ENCODE measurements at places on chromosomes 7 and 10.
A peak's percentile ranks its signal among the peaks of the same experiment; 100 is the strongest.

DNA sequence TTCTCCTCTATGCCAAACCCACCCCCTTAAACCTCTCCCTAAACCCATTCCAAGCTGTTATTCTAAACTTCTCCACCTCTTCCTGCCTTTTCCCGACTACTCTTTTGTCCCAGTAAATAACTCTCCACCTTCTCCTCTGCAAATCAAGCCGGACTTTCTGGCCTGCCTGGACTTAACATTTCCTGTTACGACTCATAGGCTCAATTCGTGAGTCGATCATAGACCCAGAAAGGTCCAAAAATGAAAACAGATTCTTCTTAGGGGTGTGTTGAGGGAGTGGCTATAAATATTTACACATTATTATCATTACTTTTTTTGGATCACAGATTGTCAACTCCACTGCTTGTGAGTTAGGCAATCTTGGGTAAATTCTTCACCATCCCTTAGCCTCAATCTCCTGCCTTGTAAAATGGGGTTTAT lies 59.0 kb upstream of the HABP2 start:
- no peak for DNase-seq

GRCh38 chr7:44638611-44639557 lies 32.5 kb downstream of the OGDH start:
- DNase-seq, result no peak

DNA sequence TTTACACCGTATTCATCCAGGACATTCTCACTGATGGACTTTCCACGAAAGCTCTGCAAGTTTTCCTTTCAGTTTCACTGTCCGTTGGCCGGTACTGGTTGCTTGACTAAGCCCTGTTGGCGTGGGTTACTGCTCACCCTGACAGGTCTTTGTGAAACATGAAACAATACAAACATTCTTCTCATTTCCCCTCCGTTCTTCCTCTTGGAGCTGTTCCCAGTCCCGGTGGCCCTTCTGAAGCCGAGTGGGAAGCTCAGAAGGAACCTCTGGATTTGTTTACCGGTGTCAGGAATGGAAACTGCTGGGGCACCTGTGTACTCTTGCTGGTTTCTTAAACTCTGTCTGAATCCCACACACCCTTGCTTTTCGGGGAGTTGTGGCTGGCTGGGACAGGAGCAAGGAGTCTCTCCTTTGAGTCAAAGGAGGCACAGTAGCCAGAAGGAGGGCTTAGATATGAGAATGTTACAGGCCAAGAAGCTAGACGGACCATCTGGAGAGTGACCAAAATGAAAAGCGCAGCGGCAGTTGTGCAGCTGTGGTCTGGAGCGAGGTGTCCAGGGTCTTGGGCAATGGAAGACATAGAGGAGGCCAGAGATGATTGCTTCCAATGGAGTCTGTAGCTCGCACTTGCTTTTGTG lies 45.7 kb downstream of the LYZL2 start:
- peak; percentile 25 for DNase-seq

DNA sequence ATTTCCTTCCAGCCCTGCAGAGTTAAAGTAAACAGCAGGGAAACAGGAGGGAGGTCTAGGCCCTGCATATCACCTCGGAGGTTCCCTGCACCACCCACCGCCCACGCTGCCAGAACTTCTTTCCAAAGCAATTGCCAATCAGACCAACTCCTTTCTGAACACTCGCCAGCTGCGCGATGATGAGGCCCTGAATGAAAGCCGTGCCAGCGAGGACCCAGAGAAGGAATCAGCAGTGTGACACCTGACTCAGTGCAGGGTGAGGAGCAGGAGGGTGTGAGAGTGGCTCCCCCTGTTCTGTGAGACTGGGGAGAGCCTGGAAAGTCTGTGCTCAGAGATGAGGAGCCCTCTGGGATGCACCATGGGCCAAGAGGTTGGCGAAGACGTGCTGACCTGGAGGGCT lies 3.3 kb upstream of the TCERG1L start:
- DNase-seq, result peak; percentile 44

DNA sequence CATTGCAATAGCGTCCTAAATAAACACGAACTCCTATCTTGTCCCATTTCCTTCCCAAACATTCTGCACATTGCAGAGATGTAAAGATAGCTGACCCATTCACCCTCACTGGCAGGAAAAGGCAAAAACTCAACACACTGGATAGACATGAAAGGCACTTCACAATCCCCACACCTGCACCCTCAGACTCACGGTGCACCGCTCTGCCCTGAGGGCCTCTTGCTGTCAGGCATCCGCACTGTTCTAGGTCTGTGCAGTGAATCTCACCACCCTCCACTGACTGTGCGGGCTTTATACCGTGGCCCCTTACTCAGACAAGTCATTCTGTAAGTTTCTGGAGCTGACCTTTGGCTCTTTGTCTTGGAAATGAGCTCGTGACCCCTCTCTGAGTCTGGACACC lies 42.9 kb upstream of the PARD3 start:
- no peak for DNase-seq

DNA sequence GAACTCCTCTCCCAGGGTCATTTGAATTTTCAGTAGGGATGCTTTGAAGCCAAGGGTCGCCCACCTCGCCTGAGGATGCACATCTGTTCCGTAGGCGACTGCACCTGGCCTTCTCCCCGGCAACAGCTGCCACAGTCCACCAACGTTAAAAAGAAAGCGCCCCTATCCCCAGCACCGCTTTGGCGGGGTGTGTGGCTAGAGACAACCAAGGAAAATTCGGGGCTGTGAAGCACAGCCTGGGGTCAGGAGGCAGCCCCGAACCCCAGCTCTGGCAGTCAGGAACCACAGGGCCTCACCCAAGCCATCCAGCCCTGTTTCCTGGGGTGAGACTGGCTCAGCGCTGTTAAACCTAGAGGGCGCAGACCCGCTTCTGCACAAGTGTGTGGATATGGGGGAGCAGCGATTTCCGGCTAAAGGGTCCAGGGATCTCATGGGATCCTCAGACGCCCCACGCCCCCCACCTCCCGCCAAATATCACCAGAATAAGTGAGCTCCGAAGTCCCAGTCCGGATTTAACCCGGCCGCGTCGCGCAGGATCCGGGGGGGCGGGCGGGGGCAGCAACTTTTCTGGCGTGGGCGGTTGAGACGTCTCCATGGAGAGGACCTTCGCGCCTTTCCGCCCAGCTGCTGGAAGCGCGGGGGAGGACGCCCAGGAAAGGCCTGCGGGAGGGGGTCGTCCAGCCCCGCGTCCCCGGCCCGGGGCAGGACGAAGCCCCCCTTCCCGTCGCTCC lies 822 bp downstream of the ZC3HAV1L start:
- no peak for DNase-seq

DNA sequence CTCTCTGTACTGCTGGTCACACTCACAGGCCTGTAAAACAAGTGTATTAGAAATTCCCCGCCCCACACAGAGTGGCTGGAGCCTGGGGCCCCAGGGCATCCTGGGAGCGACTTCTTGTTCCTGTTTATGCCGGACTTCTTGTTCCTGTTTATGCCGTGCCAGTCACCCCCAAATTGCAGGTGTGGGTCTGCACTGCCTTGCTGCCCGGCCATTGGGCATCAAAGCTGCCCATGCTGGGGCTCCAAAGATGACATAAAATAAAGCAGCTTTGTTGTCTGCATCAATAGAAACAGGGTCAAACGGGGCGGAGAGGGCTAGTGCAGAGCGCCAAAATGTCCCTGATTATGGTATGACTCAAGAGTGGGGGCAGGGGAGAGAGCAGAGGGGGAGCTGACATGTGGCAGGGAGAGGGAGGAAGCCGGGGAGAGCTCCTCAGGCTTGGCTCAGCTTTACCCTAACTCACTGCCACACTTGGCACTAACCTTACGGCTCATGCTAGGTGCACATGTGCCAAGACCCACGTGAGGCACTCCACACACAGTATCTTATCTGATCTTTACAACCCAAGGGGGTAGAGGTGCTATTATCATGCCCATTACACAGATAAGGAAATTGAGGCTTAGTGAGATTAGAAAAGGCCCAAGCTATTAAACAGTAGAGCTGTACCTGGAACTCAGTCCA lies 98.4 kb downstream of the PIP4K2A start:
- no peak for DNase-seq

GRCh38 chr7:33640741-33641140 lies 264.6 kb upstream of the BMPER start:
- DNase-seq, result no peak

GRCh38 chr7:143511593-143512047 lies 33.9 kb downstream of the TAS2R41 start:
- no peak for DNase-seq

GRCh38 chr7:79317728-79318127 lies 135.7 kb downstream of the MAGI2 start:
- DNase-seq, result no peak

DNA sequence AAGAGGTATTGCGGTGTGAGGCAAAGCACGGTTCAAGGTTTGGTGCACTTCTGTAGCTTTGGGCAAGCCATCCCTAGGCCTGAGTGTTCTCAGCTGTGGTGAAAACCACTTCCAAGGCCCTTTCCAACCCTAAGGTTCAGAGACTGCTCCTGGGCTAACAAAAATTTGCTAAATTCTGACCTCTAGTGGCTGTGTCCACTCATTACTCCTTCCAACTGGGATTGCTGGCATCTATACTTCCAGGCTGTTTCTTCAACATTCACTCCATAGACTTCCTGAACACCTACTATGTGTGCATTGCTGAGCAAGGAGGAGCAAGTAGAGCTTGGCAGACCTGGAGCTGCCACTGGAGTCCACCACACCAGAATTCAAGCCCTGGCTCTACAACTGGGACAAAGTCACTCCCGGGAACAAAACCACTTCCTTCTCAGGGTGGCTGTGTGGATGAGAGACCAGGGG lies 29.3 kb upstream of the SH3PXD2A start:
- DNase-seq, result no peak

- no peak for DNase-seq
Observed at GRCh38 chr7:103577059-103577458, 131.1 kb upstream of the SLC26A5 start.

GRCh38 chr10:69340695-69341094 lies 62.4 kb downstream of the HK1 start:
- no peak for DNase-seq

- no peak for DNase-seq
Observed at GRCh38 chr7:132866144-132866531, 215.8 kb downstream of the CHCHD3 start.

- DNase-seq, result no peak
Observed at GRCh38 chr10:33952692-33953360, 618.4 kb upstream of the NRP1 start.

GRCh38 chr7:96114190-96114589 lies 207.7 kb downstream of the SLC25A13 start:
- DNase-seq, result no peak

DNA sequence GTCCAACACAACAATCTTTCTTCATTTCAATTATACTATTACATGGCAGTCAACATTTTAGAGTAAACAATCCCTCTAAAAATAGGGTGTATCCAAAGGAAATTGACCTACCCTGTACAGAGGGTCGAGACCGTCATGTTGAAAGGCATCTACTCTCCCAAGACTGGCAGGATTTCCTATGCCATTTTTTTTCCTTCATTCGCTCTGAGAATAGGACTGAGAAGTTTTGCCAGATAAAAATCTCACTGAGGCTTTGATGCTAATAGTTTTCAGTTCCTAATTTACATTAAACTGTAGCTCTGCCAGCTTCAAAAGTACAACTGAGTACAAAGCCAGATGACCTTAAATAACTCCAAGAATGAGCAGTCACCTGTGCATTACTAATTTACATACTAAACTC lies 84.5 kb upstream of the SEMA3C start:
- no peak for DNase-seq

Data from omental fat pad (tissue), 4 donors.